ENCODE measurements at places on chromosomes 12 and 14.

- DNase-seq: no peak
These were observed 13.1 kb downstream of the TEDC1 start for GRCh38 chr14:105503935-105504692.

DNA sequence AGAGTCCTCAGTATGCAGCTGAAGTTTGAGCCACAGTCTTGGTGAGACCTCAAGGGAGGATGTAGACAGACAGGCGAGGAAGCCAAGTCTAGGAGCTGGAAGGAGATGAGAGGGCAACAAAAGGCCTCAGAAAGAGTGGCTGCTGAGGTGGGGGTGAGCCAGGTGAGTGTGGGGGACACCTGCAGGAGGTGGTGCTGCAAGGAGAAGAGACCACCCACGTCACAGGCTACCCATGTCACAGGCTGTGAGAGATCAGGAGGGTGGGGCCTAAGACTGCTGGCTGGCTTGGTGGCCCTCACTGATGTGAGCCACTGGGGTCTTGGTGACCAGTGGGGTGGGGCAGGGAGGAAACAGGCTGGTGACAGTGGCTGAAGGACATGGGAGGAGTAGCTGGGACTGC is 97.3 kb downstream of the KIF26A start:
- no peak for DNase-seq

DNA sequence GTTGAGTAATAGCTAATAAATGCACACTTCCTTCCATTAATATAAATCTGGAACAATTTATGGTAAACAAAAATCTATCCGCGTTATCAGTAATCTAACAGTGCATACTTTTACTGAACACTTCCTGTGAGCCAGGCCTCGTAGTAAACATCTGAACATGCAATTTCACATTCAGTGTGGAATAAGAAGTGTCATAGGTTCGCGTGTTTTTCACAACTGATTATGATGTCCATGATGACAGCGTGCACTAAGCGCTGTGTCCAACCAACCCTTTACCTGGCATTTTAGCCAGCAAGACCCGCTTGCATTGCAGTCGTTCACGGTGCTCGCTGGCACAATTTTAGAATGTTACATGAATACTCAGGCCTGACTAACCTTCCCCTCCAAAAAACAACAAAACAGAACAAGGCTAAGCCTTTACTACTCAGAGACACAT is 2.1 kb downstream of the PNMA1 start:
- DNase-seq: no peak

GRCh38 chr12:115144425-115144824 is 460.4 kb upstream of the TBX3 start:
- no peak for DNase-seq

DNA sequence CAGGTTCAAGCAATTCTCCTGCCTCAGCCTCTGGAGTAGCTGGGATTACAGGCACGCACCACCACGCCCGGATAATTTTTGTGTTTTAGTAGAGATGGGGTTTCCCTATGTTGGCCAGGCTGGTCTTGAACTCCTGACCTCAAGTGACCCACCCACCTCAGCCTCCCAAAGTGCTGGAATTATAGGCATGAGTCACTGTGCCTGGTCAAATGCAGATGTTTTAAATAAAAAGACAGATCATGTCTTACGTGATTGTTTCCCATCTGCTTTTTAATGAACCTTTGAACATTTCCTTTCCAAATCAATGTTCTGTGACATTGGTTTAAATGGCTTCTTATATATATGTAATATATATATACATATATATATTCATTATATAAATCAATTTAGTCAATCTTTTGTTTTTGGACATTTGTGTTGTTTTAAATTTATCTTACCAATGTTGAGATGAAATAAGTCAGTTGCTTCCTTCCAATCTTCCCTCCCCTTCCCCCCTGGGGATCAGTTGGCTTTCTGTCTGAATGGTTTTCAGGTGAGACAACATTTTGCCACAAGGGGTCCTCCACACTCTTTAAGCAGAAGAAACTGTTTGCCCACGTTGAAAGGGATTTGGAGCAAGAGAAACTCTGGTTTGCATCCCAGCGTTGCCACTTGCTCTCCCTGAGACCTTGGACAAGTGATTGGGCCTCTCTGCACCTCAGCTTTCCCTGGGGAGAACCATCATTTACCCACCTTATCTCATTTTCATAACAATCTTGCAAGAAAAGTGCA is 47.6 kb upstream of the RBM19 start:
- DNase-seq: no peak

DNA sequence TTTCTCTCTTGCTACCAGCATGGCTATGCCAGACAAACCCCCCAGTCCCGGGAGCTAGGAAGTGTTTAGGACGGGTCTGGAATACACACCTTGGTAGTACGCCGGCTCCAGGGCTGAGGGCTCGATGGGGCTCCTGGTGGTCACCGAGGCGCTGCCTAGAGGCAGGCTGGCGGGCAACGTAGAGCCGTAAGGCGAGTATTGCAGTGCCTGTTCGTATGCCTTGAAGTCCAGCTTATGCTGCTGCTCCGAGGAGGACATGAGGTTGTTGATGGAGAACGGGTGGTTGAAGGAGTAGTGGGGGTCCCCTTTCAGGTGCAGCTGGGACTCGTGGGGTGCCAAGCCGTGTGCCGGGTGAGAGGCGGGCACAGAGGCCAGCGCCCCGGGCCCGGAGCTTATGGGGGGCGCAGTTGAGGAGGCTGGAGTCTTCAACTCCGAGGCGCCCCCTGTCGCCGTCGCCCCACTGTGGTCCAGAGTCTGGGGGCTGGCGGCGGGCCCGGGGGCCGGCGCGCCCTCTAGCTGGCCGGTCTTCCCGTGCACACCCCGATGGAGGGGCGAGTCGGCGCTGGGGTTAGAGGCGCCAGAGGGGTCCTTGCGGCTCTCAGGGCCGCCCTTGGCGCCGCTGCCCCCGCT is 3.6 kb downstream of the FOXA1 start:
- DNase-seq: no peak

GRCh38 chr14:73438993-73439392 is 19.4 kb downstream of the NUMB start:
- DNase-seq: no peak

- no peak for DNase-seq
These were observed 186.6 kb downstream of the TMTC2 start for GRCh38 chr12:82873309-82873708.

GRCh38 chr14:63956326-63956725 is 103.5 kb downstream of the SYNE2 start:
- no peak for DNase-seq

DNA sequence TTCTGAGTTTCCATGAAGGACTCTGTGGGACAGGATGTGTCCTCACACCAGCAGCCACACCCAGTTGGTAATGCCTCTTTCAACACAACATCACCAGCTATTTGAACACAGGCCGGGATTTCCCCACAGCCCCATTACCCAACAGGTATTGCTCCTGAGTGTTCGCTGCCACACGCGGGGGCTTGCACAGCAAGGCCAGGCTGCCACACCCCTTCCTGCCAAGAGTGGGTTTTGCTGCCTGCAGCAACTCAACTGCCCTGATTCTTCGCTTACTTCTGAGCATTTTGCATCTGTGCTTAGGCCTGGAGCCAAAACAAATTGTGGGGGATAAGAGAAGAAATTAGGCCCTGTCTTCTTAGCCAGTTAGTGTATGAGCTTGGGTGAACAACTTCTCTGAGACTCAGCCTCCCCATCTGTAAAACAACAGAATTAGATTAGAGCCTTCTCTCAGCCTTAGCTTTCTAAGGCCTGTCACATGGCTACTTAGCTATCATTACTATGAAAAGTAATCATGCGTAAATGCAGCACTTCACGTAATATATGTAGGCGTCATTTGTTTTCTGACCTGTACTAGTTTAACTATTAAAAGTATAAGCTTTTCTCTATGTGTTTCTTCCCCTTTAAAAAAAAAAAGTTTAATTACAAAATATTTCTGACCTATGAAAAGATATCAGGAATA is 20.0 kb downstream of the CKAP4 start:
- no peak for DNase-seq

DNA sequence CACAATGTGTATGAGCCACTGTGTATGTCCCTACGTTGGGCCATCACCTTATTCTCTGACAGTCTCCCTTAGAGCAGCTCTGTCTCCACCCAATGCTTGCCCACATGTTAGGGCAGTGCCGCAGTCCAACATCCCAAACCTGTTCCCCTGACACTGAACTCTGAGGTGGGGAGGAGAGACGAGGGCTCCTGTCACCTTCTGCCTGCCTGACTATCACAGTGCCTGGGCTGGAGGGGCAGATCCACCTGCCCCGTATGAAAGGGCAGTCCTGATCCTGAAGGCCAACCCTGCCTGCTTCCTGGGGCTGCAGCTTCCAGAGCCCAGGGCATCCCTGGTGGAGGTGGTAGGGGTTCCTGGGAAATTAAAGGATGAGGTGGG is 2.2 kb downstream of the TGM1 start:
- DNase-seq: no peak

DNA sequence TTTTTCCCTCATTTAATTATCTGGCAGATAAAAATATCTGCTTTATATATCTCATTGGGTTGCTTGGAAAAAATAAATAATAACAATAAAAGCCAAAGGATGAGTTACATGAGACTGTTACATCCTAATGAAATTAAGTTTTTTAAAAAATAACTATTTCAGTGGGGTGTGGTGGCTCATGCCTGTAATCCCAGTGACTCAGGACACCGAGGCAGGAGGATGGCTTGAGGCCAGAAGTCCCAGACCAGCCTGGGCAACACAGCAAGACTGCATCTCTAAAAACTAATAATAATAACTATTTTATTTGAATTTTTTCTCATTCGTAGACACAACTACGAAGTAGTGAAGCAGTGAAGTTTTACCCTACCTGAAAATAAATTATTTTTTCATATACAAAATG is 103.3 kb downstream of the BCAT1 start:
- DNase-seq: no peak

GRCh38 chr12:104999347-104999685 is 13.2 kb downstream of the NOPCHAP1 start:
- no peak for DNase-seq

DNA sequence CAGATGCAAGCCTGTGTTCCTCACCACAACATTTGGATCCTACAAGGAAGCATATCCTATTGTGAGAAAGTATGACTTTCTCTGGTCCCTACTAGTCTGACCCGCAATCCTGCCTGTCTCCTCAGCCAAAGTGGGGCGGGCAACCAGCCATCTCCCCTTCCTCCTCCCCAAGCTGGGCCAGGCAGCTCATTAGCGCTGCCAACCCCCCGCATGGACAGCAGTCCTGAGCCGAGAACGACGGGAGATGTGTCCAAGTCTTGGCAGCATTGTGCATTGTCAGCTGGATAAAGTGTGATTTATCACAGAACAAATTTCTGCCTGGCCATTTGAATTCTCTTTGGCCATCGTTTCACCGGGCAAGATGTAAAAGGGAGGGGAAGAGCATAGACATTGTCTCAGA is 139.4 kb downstream of the SLC15A4 start:
- peak; percentile 39 for DNase-seq

DNA sequence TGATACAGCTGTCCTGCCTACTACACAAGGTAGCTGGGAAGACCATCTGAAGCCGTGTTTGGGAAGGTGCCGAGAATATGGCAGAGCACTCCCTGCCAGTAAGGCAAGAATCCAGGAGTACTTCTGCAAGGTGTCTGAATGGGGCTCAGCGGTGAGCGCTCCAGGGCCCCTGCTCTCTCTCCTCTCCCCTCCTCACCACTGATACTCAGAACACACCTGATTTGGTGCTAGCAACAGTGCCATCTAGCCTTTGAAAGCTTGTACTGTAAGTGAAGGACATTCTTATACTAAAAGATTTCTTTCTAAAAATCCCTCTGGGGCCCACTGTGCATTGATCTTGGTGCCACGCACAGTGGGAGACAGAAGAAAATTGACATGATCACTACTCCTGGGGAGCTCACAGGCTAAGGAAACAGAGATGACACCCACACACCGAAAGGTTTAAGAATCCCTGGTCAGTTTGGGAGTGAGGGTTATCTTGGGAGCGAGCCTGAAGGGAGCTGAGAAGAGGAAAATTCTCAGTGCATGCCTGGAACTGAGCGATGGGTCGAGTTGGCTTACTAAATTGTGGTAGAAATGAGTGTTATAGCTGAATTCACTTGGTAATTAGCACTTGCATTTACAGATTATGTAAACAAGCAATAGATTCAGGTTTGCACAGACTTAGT is 216.9 kb downstream of the NTF3 start:
- no peak for DNase-seq

- no peak for DNase-seq
These were observed 77.0 kb downstream of the TMEM117 start for GRCh38 chr12:43912859-43913258.

DNA sequence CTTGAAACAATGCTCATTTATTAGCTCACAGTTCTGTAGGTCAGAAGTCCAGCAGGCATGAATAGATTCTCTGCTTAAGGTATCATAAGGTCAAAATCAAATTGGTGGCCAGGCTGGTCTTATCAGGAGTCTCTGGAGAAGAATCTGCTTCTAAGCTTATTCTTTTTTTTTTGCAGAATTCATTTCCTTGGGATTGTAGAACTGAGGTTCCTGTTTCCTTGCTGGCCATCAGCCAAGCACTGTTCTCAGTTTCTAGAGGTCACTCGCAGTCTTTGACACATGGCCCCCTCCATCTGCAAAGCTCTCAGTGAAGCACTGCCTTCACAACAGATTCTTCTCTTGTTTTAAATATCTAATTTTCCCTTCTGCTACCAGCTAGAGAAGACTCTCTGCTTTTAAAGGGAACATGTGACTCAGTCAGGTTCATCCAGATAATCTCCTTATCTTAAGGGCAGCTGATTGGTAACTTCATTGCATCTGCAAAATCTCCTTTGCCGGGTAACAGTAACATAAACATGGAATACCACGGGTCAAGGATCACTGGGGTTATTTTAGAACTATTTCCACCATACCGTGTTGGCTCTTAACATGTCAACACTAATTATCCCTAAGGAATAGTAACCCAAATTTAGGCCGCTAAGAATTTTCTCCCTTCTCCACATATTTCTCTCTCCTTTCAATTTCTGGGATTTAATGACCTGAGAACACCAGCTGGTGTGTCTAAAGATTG is 25.3 kb downstream of the RHOJ start:
- DNase-seq: no peak

DNA sequence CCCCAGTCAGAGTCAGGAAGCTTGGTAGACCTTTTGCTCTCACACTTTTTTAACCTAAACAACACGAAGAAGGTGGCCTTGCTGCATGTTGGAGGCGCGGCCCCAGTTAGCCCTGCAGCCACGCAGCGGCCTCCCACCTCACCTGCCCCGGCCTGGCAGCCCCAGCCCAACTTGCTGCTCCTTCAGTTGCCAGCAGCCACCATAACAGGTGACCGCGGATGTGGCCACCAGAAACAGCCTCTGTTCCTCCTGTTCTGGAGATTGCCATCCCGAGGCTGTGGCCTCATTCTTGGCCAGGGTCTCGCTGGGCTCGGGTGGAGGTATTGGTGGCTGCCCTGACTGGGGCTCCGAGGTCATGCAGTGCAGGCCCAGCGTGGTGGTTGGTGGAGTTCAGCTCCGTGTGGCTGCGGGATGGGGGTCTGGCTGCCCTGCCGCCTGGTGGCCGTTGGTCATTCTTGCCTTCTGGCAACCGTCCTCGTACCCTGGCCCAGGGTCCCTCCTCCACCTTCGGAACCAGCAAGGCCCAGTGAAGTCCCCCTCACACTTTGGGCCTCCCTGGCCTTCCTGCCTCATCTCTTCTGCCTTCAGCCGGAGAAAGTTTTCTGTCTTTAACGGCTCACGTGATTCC is 20.7 kb upstream of the TEX22 start:
- no peak for DNase-seq

GRCh38 chr14:57617510-57617909 is 123.9 kb upstream of the CCDC198 start:
- DNase-seq: no peak
